Calu3 (cell line): ENCODE measurements at places on chromosomes 6 and 20. TPM values are rescaled to one million over a fixed set of nuclear protein-coding genes. Genes with fewer than 3 reads are reported as not detected.

DNA sequence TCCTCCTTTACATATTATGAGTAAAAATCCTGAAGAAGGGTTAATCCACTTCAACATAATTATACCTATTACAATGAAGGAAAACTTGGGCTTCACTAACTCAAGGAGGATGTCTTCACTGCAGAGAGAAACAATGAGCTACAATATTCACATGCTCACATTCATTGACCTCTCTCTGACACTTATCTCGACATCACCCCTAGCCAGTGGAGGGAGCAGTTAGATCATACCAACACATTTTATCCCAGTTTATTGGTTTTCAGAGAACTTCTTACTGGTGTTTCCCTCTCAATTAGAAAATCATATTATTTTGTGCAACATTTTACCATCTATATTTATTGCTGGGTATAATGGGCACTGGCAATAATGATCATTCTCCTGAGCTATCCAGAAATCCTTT is 646.5 kb downstream of the TENT5A start:
- no peak overlapping the region for H3K4me3 ChIP-seq
- no peaks in the 10 kb centered on the region for H3K27me3 ChIP-seq
- no peak overlapping the region for H3K27ac ChIP-seq
- H3K4me1 ChIP-seq, result no peaks in the 10 kb centered on the region
- H3K36me3 ChIP-seq, result no peaks in the 10 kb centered on the region

DNA sequence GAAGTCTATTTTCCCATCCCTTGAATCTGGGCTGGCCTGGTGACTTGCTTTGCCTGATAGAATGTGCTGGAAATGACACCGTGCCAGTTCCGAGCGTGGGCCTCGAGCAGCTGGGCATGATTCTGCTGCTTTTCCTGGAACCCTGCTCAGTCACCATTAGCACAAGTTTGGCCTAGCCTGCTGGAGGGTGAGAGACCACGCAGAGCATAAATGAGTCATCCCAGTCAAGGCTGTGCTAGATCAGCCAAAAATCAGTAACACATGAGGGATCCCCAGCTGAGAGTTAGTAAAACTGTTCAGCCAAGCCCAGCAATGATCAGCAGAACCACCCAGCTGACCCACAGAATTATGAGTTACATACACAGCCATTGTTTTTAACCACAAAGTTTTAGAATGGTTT is 74.8 kb upstream of the TOP1 start:
- no peaks in the 10 kb centered on the region for H3K4me1 ChIP-seq
- no peak overlapping the region for H3K27ac ChIP-seq
- peaks cover 97% of the 10 kb centered on the region for H3K27me3 ChIP-seq

Gene MOG
- not detected in 2 replicates for total RNA-seq

DNA sequence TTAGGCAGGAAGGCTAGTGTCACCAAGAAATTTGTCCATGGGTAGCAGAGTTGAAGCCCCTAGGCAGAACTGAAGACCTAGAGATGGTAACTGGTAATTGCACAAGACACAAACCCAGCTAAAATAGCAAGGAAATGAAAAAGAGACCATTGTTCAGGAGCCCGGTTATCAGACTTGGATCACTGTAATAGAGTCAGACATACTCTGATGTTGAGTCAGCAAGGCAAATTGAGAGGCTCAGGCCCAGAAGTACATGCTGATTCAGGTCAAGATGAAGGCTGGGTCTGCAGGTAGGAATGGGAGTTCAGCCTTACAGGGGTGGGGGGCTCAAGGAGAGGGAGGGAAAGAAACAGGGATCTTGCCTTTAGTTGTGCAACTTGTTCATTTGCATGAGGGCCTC is 6.5 kb upstream of the TMEM242 start:
- no peaks in the 10 kb centered on the region for H3K36me3 ChIP-seq
- peak overlapping the region; percentile 8 for H3K27ac ChIP-seq
- DNase-seq, result no peak
- no peak overlapping the region for H3K4me3 ChIP-seq

Gene STMND1
- 0.68 and 0.73 TPM in 2 replicates for total RNA-seq

DNA sequence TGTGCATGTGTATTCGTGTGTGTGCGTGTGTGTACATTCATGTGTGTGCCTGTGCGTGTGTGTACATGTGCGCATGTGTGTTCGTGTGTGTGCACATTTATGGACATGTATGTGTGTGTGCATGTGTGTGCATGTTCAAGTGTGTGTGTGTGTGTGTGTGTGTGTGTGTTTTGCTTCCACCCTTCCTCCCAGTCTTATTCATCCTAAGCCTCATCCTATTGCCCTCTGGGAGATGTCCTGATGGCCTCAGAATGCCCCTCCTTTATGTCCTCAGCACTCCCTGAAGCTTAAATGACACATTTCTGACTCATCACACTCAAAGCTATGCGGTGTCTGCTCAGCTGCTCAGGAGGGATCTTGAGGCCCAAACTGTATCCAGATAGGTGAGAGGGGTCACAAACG is 76.6 kb upstream of the CCDC167 start:
- DNase-seq, result no peak
- H3K4me1 ChIP-seq, result no peaks in the 10 kb centered on the region
- no peak overlapping the region for H3K27ac ChIP-seq
- H3K36me3 ChIP-seq, result no peaks in the 10 kb centered on the region
- H3K27me3 ChIP-seq, result peaks cover 13% of the 10 kb centered on the region
